ENCODE measurements at places on chromosomes 3 and 15. TPM values are rescaled to one million over a fixed set of nuclear protein-coding genes. Genes with fewer than 3 reads are reported as not detected.

The NR1I2 gene
- not detected for total RNA-seq

The MESP1 gene
- not detected for total RNA-seq

The ACTC1 gene
- 860 TPM for total RNA-seq

The CNTN3 gene
- total RNA-seq, result 0.50 TPM

The SLC24A5 gene
- total RNA-seq, result not detected

The PGBD4 gene
- 1.4 TPM for total RNA-seq

The DUOXA1 gene
- 0.36 TPM for total RNA-seq

The ISL2 gene
- total RNA-seq, result 2.1 TPM

The GNB4 gene
- total RNA-seq, result 83.7 TPM

The P2RY13 gene
- not detected for total RNA-seq

The LRTM1 gene
- total RNA-seq, result not detected

GRCh38 chr15:76626611-76627010 lies 278.5 kb downstream of the SCAPER start:
- H3K27ac ChIP-seq, result no peak overlapping the region
- H3K4me1 ChIP-seq, result no peaks in the 10 kb centered on the region
- no peaks in the 10 kb centered on the region for H3K27me3 ChIP-seq

DNA sequence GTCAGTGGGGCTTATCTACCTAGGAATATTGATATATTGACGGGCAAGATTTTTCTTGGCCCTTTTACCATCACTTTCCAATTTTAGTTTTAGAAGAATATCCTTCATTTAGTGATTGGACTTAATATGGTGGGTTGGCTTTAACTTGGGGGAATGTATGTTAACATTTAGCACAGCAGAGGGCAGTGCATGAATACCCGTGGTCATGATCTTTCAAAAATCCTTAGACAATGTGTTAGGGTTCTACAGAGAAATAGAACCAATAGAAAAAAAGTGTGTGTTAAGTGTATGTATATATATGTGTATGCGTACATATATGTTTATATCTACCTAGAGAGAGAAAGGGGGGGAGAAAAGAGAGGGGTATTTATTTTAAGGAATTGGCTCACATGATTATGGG lies 36.9 kb downstream of the GPR171 start:
- H3K4me1 ChIP-seq, result no peaks in the 10 kb centered on the region
- no peak overlapping the region for H3K27ac ChIP-seq
- H3K36me3 ChIP-seq, result no peaks in the 10 kb centered on the region
- no peak overlapping the region for H3K4me3 ChIP-seq
- no peaks in the 10 kb centered on the region for H3K27me3 ChIP-seq
- DNase-seq, result no peak

GRCh38 chr3:27847697-27848096 lies 125.6 kb upstream of the EOMES start:
- no peaks in the 10 kb centered on the region for H3K4me1 ChIP-seq
- H3K27me3 ChIP-seq, result no peaks in the 10 kb centered on the region
- H3K36me3 ChIP-seq, result no peaks in the 10 kb centered on the region
- DNase-seq, result no peak
- no peak overlapping the region for H3K4me3 ChIP-seq
- no peak overlapping the region for H3K27ac ChIP-seq

- H3K36me3 ChIP-seq, result no peaks in the 10 kb centered on the region
- no peaks in the 10 kb centered on the region for H3K4me1 ChIP-seq
- no peaks in the 10 kb centered on the region for H3K27me3 ChIP-seq
- peak; percentile 4 for DNase-seq
- H3K27ac ChIP-seq, result no peak overlapping the region
These were observed 246.5 kb downstream of the MYRIP start for GRCh38 chr3:40055956-40056355.

DNA sequence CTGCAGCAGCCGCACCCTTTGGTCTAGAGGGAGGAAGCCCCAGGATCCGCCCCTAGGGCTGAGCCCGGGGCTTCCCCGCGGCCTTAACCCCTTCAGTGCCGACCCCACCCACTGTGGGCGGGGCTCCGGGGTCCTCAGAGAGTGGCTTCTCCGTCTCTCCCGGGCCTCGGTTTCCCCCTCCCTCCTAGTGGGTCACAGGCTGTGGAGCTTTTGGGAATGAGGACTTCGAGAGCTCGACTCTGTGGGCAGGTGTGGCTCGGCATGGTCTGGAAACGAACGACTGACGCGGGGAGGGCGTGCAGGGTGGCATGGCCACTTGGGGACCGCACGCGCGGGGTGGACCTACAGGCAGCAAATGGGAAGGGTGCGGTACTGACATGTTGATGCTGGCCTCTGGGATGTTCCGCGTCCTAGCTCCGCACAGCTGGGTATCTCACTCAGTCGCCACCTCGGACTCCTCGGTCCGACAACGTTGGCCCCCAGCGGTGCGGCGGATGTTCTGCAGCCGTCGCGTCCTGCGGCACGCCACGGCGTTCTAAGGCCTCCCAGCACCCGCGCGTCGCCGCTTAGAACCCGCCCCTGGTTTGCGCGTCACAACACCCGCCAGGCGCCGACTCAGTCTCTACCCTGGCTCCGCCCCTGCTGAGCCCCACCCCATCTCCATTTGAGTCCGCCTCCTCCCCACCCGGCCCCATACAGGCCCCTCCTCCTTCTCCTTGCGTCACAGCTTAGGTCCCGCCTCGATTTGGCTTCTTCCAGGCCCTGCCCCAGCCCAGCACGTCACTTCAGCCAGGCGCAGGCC lies at the start of the genes HYAL3 and NAA80:
TSS of gene HYAL3 (minus strand) at position 570 of the 802 bp plus-strand sequence. CDS start 3,803 bp downstream, outside the sequence.
TSS of gene NAA80 (minus strand) at position 570 of the 802 bp plus-strand sequence. CDS start 1,942 bp downstream, outside the sequence.
- peak within 1 kb of the TSS; percentile 81 for H3K4me3 ChIP-seq
- H3K27ac ChIP-seq, result peak within 1 kb of the TSS; percentile 79
- no peaks in the 10 kb centered on the region for H3K36me3 ChIP-seq

DNA sequence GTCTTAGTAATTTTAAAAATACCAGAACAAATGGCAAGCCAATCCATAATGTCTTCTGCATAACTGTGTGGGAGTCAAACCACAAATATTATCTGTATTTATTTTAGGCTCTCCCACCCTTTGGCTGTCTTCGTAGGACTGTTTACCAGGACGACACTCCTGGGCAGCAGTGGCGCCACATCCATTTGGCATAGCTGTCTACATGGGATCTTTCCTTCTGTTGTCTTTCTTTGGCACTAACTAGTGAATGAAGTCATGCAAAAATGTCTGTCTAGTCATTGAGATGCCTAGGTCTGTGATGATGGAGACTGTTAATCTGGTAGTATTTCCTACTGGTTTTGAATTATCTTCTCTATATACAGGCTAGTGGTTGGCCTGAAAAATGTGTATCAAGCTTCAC lies 54.0 kb upstream of the CHMP2B start:
- H3K27ac ChIP-seq, result no peak overlapping the region
- H3K4me1 ChIP-seq, result no peaks in the 10 kb centered on the region
- peak; percentile 27 for DNase-seq
- no peaks in the 10 kb centered on the region for H3K27me3 ChIP-seq
- no peak overlapping the region for H3K4me3 ChIP-seq

- H3K36me3 ChIP-seq, result peaks cover 9% of the 10 kb centered on the region
- peak overlapping the region; percentile 84 for H3K27ac ChIP-seq
- peak; percentile 89 for DNase-seq
These were observed 144.4 kb downstream of the MYLK start for GRCh38 chr3:123739754-123740153.

DNA sequence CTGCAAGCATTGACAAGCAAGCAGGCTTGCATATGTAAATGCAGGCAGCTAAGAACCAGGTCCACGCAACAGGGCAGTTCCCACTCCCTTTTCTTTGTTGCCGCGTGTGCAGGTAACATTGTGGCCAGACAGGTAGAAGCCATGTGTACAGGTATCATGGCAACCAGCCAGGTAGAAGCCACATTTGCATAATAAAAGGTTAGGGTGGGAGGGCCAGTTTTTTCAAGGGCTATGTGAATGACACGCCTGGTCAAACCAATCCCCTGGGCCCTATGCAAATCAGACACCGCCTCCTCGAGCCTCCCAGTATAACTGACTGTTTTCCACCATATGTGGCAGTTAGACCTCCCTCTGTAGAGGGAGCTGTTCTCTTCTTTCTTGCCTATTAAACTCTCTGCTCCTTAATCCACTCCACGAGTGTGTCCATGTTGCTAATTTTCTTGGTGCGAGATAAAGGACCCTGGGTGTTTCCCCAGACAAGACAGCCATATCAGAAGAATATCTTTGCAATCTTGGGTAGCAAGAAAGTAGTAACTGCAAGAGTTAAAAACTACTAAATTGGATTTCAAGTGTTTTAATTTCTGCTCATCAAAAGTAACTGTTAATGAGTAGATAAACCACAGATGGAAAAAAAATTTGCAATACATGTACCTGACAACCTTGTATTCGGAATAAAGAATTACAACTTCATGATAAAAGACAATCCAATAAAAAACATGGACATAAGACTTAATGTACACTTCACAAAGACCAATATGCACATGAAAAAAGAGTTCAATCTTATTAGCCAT lies 21.8 kb downstream of the PCOLCE2 start:
- H3K4me3 ChIP-seq, result no peak overlapping the region
- no peaks in the 10 kb centered on the region for H3K27me3 ChIP-seq
- H3K4me1 ChIP-seq, result peaks cover 6% of the 10 kb centered on the region
- no peak overlapping the region for H3K27ac ChIP-seq

DNA sequence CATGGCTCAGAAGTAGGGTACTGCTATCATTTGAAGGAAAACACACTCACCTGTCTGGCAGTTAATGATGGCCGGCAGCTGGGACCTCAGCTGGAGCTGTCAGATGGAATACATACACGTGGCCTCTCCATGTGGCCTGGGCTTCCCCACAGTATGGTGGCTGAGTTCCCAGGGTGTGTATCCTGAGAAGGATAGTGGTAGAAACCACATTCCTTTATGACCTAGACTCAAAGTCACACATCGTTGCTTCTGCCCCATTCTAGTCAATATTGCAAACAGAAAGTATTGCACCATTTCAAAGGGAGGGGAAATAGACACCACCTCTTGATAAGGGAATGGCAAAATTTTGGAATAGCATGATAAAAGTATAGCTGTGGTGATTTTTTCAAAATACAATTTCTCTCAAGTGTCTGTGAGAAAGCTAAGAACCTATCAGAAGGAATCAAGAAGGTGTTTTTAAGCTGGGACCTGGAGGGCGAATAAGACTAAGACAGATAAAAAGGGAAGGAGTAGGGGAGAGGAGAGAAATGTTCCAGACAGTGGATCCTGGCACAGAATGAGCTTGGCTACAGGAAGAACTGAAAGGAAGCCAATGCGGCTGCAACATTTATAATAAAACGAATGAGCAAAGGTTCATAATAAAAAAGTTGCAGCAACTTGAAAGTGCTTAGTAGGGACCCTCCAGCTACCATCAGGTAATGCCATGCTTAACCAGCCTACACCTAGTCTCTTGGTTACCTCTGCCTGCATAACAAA lies 40.1 kb upstream of the GALNT15 start:
- no peak overlapping the region for H3K4me3 ChIP-seq
- H3K36me3 ChIP-seq, result no peaks in the 10 kb centered on the region
- no peak overlapping the region for H3K27ac ChIP-seq
- no peak for DNase-seq

- H3K4me1 ChIP-seq, result peaks cover 18% of the 10 kb centered on the region
- H3K27me3 ChIP-seq, result no peaks in the 10 kb centered on the region
- no peak overlapping the region for H3K4me3 ChIP-seq
- no peaks in the 10 kb centered on the region for H3K36me3 ChIP-seq
- no peak for DNase-seq
- no peak overlapping the region for H3K27ac ChIP-seq
These were observed 11.2 kb downstream of the HRH1 start for GRCh38 chr3:11165476-11165875.

GRCh38 chr15:97652041-97652440 lies 308.5 kb upstream of the ARRDC4 start:
- H3K27ac ChIP-seq, result no peak overlapping the region
- H3K4me1 ChIP-seq, result no peaks in the 10 kb centered on the region
- H3K4me3 ChIP-seq, result no peak overlapping the region
- no peak for DNase-seq

DNA sequence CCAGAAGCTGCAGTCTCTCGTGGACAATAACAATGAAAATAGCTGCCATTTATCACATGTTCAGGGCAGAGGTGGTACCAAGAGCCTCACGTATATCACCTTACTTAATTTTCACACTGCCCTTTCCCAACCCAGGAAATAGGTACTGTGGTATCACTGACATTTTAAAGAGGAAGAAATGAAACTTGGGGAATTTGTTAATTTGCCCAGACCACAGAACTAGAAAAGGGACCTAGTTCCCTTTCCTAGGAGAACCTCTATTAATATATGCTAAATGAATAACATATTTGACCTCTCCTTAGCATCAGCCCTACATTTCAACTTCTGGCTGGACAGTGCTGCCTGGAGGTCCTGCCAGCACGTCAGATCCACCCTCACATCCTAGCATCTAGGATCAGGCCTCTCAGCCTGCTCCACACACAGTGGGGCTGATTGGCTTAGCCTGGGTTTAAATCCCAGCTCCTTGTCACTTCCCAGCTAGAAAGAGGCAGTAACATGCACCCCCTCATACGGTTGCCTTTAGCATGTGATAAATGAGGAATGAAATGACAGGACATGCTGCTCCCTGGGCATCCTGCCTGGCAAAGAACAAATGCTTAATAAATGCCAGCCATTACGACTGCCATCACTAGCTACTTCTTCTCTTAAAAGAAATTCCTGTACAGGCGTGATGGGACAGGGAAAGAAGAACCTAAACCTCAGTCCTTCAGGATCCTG lies 95.1 kb upstream of the TNFAIP8L3 start:
- no peaks in the 10 kb centered on the region for H3K36me3 ChIP-seq
- no peak overlapping the region for H3K27ac ChIP-seq
- H3K27me3 ChIP-seq, result peaks cover 10% of the 10 kb centered on the region
- no peak overlapping the region for H3K4me3 ChIP-seq
- no peaks in the 10 kb centered on the region for H3K4me1 ChIP-seq

GRCh38 chr3:34346656-34347055 lies 548.2 kb downstream of the PDCD6IP start:
- no peak overlapping the region for H3K27ac ChIP-seq
- DNase-seq, result no peak
- no peaks in the 10 kb centered on the region for H3K4me1 ChIP-seq
- H3K36me3 ChIP-seq, result no peaks in the 10 kb centered on the region
- no peaks in the 10 kb centered on the region for H3K27me3 ChIP-seq
- no peak overlapping the region for H3K4me3 ChIP-seq

DNA sequence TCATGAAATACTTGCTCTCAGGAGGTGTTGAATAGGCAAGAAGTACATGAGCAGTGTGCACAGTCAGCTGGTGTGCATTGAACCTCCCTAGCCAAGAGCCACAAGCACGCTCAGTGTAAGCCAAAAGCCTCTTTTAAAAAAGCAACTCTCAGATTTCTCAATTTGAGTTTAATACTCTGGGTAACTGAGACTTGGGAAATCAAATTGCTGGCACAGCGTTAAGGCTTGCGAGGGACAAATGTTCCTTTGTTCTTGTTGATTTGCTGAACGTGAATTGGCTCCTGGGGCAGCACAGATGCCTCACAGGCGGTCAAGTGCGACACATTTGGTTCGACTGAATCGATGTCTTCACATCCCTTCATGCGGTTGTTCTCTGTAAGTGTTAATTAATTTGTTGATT lies at the start of gene FAM240A:
TSS of gene FAM240A (plus strand) at position 202 of the 400 bp plus-strand sequence. CDS start at position 361, 159 bp downstream.
- H3K4me1 ChIP-seq, result no peaks in the 10 kb centered on the region
- no peaks in the 10 kb centered on the region for H3K36me3 ChIP-seq
- no peak for DNase-seq
- peaks cover 24% of the 10 kb centered on the region for H3K27me3 ChIP-seq
- no peak within 1 kb of the TSS for H3K4me3 ChIP-seq

DNA sequence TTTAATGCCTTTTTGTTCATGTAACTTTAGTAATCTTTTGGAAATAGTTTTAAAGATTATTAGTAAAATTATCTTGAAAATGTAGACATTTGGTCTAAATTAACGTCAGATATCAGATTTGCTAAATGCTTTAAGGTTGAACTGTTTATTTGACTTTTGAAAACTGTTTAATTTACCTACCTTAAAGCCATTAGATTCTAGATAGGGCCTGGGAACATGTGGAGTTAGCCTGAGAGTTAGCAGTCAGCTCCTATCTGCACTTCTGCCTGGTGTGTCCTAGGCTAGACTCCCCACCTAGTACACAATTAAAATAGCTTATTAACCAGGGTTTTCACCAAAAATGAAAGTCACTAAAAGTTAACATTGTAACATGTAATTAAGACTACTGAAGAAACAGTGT lies 53.7 kb upstream of the CFAP20DC start:
- H3K36me3 ChIP-seq, result no peaks in the 10 kb centered on the region
- H3K4me1 ChIP-seq, result peaks cover 6% of the 10 kb centered on the region
